CD4-positive, CD25-positive, alpha-beta regulatory T cell (primary cell): ENCODE measurements at places on chromosomes 1 and 21. TPM values are rescaled to one million over a fixed set of nuclear protein-coding genes. Genes with fewer than 3 reads are reported as not detected.

Gene MTARC2
- not detected for polyA plus RNA-seq

Gene COL16A1
- polyA plus RNA-seq: not detected

Gene OLFML3
- polyA plus RNA-seq: not detected

Gene TRPM2
- polyA plus RNA-seq: 1.1 TPM

Gene HMCN1
- 0.61 TPM for polyA plus RNA-seq

Gene ZC3H12A
- 13.3 TPM for polyA plus RNA-seq

Gene DNM3
- polyA plus RNA-seq: 1.6 TPM

Gene JAM2
- not detected for polyA plus RNA-seq

Gene ACTL8
- not detected for polyA plus RNA-seq

Gene FAM110D
- not detected for polyA plus RNA-seq

Gene LAPTM5
- polyA plus RNA-seq: 675 TPM

Gene S100A2
- not detected for polyA plus RNA-seq

Gene CD52
- polyA plus RNA-seq: 9,866 TPM

Gene LCE2A
- not detected for polyA plus RNA-seq

Gene UBL4B
- not detected for polyA plus RNA-seq

Gene SLC16A4
- 0.31 TPM for polyA plus RNA-seq

Gene NFASC
- polyA plus RNA-seq: not detected

Gene C1orf116
- polyA plus RNA-seq: not detected

Gene KRTAP19-8
- not detected for polyA plus RNA-seq

Gene BTBD19
- polyA plus RNA-seq: not detected

Gene TCHHL1
- polyA plus RNA-seq: not detected

Gene SH2D1B
- 0.12 TPM for polyA plus RNA-seq

Gene KRTAP19-1
- polyA plus RNA-seq: not detected

Gene CD53
- polyA plus RNA-seq: 1,052 TPM

Gene C1orf87
- not detected for polyA plus RNA-seq

Gene CD5L
- not detected for polyA plus RNA-seq

Gene FCGR3A
- polyA plus RNA-seq: 0.83 TPM

Gene FCRL4
- polyA plus RNA-seq: not detected
